ENCODE measurements at places on chromosomes 16 and 17.

GRCh38 chr16:15879255-15879811 lies 9.1 kb downstream of the CEP20 start:
- DNase-seq: no peak

DNA sequence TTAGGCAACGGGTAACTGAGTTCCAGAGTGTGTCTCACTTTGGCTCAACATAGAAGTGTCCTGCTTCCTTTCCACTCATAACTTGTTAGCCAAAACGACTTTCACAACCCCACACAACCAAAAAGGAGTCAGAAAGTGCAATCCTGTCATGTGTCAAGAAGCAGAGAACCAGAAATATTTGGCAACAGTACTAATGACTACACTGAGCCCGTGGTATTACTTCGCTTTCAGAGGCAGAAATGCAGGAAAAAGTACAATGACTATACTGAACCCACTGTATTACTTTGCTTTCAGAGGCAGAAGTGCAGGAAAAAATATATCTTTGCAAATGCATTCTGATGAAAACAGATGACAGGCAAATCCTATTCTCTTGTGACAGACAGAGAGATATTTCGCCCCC lies 484.6 kb downstream of the KIF2B start:
- no peak for DNase-seq

- DNase-seq: no peak
Observed at GRCh38 chr16:56120447-56121155, 70.7 kb upstream of the GNAO1 start.

DNA sequence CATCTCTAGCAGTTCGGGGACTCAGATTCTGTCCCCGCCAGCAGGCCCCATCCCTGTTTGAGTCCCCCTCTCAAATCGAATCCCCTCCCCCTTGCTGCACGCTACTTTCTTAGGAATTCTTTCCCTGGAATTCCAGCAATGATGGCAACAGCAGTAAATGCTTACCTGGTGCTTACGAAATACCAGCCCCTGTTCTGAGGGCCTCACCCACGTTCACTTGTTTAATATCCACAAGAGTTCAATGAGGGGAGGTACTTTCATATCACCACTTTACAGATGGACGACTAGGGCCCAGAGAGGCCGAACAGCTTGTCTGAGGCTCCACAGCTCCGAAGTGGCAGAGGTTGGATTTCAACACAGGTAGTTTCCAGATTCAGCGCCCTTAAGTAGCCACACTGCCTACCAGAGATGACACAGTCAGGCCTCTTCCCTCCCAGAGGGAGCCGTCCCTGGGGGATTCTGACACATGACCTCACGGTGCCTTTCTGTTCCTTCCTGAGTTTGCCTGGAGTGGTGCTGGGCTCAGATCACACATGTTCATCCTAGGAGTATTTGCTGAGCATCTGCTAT lies 120.7 kb upstream of the GSE1 start:
- no peak for DNase-seq

DNA sequence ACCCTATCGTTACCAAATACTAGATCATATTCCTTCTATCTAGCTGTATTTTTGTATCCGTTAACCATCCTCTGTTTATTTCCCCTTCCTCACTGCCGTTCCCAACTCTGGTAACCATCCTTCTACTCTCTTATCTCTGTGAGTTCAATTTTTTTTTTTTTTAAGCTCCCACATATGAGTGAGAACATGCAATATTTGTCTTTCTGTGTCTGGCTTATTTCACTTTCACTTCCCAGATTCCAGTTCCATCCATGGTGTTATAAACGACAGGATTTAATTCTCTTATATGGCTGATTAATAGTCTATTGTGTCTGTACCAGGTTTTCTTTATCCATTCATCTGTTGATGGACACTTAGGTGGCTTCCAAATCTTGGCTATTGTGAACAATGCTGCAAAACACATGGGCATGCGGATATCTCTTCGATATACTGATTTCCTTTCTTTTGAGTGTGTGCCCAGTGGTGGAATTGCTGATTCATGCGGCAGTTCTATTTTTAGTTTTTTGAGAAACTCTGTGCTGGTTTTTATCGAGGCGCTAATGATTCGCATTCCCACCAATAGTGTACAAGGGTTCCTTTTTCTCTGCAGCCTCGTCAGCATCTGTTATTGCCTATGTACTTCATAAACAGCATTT lies 599.6 kb downstream of the TMEM114 start:
- DNase-seq: no peak

DNA sequence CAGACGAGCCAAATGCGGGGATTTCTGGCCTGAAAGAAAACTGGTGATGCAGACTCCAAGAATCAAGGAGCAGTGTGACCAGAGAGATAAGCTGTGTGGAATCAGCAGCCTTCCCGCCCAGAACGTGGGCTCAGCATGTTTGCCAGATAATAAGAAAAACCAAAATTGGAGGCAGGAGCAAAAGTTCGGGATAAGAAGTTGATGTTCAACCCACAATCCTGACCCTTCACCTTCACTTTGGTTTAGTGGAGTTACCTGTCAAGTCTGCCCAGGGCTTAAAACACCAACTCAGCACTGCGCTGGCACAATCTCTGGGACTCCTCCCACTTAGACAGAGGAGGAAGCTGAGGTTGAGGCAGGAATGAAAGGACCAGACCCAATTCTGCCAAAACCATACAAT lies 3.1 kb downstream of the SLC43A2 start:
- no peak for DNase-seq

GRCh38 chr17:78226759-78227454 lies 4.5 kb upstream of the TMEM235 start:
- DNase-seq: no peak

DNA sequence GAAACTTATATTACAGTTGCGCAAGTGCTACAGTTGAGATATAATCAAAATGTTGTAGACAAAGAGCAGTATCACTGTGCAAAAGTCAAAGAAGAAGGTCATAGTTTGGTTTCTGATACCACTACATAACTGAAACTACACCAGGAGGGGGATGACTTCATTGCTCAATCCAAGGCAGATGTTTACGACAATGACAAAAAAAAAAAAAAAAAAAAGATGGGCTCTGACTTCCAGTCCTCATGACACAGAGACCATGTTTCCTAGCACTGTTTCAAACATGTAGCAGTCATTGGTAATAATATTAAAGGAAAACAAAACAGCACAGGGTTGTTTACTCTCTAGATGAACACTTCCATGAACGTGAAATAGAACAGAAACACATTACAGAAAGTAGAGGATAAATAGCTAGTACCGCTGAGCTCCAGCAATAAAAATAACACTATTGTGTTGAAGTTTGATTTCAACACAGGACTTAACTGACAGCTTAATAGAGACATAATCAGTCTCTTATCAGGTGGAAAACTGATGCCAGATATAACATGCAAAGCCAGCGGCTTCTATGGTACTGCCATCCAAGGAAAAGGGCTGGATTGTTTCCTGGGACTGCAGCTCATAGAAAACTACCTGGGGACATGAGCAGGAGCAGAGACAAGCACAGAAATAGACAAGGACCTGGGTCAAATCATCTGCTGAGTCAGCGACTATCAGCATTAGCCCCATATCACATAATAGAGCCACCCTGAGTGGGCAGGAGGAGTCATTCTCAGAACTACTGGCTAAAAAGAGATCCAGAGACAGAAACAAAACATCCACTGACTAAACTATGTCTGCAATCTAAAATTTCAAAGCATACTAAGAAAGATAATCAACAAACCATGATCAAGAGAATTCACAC lies 463.6 kb upstream of the SOX9 start:
- no peak for DNase-seq

- DNase-seq: no peak
Observed at GRCh38 chr16:12661656-12662172, 142.0 kb downstream of the CPPED1 start.

- DNase-seq: no peak
Observed at GRCh38 chr17:15042311-15042710, 222.8 kb downstream of the PMP22 start.

Measured in cerebellar nuclear complex (tissue), 1 donor.